Activated T-cell treated with anti-CD3 and anti-CD28 coated beads, Interleukin-2, amount 50 U/mL, for 48 hours (primary cell): ENCODE measurements at places on chromosomes 2 and 18.

DNA sequence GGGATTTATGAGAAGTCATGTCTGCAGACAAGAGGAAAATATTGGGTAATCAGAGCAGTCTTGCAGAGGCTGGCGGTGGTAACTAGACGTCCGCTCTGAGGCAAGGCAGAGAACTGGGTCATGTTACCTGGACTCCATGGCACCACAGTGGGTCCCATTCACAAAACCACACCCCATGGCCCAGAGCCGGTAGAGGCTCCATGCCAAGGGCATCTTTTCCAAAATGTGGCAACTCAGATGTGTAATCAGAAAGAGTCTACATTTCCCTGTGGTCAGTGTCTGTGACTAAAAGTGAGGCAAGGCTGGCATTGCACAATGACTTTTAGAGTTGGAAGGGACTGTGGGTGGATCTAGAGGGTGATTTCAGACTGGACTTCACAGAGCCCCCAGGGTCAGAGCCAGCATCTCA is 113.1 kb downstream of the MREG start:
- no peak for DNase-seq

DNA sequence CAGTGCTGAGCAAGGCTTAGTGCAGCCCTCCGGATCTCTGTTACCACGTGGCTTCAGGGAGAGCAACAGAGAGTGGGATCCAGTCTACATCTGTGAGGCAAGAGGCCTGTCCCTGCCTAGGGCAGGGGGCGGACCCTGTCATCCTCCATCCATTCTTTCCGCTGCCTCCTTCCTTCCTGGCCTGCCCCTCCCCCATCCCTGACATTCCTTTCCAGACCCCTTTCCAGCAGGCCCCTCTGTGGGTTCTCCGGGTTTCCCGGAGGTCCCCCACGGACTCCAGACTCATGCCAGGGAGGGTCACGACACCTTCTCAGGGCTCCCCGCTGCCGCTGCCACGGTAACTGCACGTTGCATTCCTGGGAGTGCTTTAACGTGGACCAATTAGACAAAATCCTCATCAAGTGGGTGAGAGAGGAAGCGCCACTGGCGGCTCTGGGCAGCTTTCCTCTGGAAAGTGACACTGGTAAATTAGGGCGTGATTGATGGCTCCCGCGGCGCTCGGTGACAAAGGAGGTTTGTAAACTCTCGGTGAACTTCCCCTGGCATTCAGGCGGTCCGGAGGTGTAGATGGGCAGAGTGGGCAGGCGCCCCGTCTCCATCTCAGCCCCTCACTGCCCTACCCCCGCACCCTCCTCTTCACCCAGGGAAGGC is 11.4 kb downstream of the ATOH8 start:
- DNase-seq, result no peak

- no peak for DNase-seq
These were observed 34.0 kb downstream of the SH3RF3 start for GRCh38 chr2:109162999-109163398.

- DNase-seq, result no peak
These were observed 355.8 kb downstream of the MEIS1 start for GRCh38 chr2:66790651-66791181.

GRCh38 chr18:75339936-75340605 is 87.4 kb downstream of the SMIM21 start:
- no peak for DNase-seq

DNA sequence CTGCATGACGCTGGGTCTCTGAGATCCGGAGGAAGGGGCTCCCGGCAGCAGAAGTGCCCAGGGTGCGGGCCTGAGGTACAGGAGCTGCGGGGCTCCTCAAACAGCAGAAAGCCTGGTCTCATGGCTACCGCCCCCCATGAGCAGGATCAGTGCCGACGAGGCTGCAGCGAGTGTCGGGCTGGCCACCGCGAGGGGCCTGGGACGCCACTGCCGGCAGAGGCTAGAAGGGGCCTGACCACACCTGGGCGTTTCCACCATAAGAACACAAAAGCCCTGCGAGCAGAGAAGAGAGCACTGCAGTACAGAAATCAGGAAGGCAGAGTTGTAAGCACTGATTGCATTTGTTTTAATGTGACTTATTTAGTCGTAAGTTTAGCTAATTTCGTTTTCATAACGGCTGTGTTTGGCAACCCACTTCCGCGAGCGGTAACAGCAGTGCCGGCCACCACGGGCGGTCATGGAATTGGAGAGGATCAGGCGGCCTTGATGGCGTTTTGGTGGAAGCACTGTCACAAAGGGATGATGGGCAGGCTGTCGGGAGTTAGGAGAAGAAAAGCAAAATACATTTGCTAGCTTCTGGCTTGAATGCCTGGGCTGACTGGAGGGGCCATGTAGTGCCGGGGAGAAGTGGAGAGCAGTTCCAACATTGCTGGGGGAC is 117.4 kb downstream of the HDAC4 start:
- no peak for DNase-seq

- no peak for DNase-seq
These were observed 54.3 kb downstream of the RNF152 start for GRCh38 chr18:61838521-61838920.

GRCh38 chr18:6865251-6865650 is 135.7 kb downstream of the ARHGAP28 start:
- DNase-seq, result no peak

DNA sequence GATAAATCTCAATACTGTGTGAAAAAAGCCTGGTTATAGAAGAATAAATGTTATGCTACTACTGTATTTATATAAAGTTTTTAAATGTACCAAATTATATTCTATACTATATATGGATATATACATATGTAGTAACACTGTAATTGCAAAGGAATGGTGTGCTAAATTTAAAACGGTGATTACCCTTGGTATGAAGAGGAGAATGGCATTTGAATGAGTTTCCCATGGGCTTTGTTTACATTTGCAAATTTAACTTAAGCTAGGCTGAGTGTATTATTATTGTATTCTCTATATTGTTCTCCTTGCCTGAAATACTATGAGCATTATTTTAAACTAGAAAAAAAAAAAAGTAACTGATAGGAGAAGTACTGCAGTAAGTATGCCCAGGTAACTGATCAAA is 4.7 kb upstream of the SP3 start:
- DNase-seq, result no peak

DNA sequence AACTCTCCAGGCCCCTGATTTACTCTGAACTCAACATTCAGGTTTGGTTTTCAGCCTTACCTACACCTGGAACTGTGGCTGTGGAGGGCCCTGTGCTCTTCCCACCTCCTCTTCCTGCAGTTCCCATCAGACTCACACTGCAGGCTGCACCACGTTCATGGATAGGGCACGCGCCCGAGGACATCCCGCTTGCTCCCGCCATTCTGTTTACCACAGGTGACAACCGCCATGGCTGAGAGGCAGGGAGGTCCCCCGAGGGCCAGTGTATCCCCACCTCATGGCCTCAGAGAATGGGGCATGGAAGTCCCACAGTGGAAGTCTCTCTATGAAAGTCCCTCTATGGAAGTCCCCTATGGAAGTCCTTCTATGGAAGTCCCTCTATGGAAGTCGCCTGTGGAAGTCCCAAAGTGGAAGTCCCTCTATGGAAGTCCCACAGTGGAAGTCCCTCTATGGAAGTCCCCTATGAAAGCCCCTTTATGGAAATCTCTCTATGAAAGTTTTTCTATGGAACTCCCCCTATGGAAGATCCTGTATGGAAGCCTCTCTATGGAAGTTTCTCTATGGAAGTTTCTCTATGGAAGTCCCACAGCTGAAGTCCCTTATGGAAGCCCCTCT is 358.4 kb upstream of the SALL3 start:
- no peak for DNase-seq

- DNase-seq, result no peak
These were observed 232.5 kb downstream of the TFCP2L1 start for GRCh38 chr2:121052521-121052920.

DNA sequence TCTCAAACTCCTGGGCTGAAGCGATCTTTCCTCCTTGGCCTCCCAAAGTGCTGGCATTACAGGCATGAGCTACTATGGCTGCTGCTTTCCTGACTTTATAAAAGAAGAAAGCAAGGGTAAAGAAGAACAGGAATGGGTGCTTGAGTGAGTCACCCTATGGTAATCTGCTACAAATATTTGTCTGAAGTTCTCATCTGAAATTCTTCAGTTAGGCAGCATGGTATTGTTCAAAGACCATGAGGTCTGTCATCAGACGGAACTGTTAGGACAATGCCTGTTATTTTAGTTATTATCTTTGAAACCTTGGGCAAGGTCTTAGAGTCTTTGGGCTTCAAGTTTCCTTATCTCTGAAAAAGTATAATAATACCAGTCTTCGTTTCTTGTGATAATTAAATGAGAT is 695.8 kb downstream of the RNF144A start:
- DNase-seq, result no peak

GRCh38 chr2:86243950-86244733 is 44.9 kb downstream of the MRPL35 start:
- DNase-seq, result no peak

DNA sequence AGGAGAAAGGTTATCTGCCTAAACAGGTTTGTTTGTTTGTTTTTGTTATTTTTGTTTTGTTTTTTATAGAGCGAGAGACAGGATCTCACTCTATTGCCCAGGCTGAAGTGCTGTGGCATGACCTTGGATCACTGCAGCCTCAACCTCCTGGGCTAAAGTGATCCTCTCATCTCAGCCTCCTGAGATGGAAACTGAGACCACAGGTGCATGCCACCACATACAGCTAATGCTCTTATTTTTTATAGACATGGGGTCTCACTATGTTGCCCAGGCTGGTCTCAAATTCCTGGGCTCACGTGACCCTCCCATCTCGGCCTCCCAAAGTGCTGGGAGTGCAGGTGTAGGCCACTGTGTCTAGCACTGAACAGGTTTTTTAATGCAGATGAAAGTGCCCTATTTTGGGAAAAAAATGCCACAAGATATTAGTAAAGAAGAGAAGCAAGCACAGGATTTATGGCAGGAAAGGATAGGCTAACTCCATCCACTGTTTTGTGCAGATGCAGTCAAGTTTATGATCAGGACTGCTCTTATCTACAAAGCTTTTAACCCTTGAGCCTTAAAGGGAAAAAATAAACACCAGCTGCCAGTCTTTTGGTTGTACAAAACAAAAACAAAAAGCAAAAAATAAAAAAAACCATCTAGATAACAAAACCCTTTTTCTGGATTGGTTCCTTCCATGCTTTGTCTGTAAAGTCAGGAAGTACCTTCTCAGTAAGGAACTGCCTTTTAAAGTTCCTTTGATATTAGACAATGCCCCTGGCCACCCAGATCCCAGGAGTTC is 29.4 kb downstream of the MAP4K3 start:
- DNase-seq, result no peak

DNA sequence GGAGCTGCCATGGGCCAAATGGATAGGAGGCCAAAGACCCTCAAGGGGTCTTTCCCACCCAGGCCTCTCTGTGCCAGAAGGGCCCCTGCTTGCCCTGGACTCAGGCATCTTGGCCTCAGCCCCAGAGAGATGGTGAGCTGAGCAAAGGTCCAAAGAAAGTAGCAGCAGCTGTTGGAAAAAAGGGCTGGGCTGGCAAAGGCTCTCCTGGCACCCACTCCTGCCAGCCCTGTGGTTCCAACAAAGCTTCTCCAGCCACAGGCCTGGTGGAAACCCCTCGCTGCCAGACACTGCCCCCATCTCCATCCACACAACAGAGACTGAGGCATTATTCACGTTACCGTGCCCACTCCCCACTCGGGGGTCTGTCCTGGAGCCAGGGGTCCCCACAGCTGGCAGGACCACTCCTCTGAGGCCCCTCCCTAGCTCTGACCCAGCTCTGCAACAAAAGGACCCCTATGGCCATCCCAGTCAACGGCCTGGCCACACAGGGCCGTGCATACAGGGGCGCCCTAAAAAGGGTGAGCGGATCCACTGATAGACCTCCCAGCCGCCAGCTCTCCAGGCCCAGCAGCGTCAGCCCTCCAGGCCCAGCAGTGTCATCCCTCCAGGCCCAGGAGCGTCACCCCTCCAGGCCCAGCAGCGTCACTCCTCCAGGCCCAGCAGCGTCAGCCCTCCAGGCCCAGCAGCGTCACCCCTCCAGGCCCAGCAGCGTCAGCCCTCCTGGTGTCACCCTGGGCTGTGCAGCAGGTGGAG is 10.1 kb downstream of the BIN1 start:
- no peak for DNase-seq

DNA sequence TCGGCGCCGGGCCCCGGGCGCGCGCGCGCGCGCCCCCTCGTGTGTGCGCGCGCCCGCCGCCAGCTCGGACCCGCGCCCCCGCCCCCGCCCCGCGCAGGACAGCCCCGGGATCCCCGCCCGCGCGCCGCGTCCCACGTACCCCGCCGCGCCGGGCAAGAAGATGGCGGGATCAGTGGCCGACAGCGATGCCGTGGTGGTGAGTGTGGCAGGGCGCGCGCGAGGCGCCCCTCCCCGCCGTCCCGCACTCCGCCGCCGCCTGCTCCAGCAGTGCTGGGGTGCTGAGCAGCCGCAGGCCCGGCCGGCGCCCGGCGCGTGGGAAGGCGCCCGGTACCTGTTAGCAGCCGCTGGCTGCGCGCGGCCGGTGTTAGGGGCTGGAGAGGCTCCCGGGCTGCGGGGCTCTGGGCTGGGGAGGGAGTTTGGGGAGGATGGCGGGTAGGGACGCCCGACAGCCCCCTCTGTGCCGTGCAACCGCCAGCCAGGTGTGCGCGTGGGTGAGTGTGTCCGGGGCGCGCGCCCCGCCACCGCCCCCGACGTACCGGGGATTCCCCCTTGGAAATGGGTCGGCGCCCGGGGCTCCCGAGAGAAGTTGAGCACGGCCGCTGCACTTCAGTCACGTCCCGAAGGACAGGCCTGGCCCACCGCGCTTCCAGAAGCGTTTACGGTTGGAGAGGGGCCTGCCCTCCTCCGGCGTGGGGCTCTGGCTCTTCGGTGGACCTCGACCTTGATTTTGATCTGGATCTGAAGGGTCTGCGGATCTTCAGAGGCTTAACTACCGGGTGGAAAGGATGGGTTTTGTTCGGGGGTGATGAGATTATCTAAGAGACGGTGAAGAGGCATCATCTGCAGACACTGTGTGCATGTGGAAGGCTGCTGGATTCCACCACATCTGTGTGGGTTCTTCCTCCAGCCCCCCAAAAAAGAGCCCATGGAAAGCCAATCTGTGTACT is 697 bp downstream of the LGALSL start:
- DNase-seq, result peak; percentile 59

GRCh38 chr2:142791335-142791734 is 86.1 kb upstream of the KYNU start:
- no peak for DNase-seq

GRCh38 chr2:120884472-120885290 is 149.0 kb downstream of the GLI2 start:
- no peak for DNase-seq

GRCh38 chr2:9653485-9654271 is 22.9 kb upstream of the YWHAQ start:
- no peak for DNase-seq

DNA sequence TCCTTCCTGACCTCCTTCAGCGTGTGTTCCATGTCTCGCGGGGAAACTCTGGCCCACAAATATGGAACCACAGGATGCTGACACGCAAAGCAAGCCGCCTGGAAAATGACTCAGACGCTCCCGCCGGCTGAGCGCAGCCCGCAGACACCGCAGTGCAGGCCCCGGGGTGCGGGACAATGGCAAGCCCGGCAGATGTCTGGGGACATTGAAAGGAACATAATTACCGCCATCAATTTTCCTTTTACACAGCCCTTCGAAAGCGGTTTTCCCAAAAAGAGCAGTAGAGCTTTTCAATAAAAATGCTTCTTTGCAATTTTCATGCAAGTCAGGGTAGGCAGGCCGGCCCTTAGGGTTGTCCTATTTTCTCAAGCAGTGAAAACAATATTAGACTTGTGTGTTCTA is 159.2 kb upstream of the SH3BP4 start:
- DNase-seq, result no peak

- DNase-seq, result no peak
These were observed 287.7 kb downstream of the NBAS start for GRCh38 chr2:15273452-15273851.
